ENCODE measurements at places on chromosomes 16 and 17.

- DNase-seq, result no peak
Observed at GRCh38 chr17:57782062-57782490, 37.0 kb upstream of the CCDC182 start.

DNA sequence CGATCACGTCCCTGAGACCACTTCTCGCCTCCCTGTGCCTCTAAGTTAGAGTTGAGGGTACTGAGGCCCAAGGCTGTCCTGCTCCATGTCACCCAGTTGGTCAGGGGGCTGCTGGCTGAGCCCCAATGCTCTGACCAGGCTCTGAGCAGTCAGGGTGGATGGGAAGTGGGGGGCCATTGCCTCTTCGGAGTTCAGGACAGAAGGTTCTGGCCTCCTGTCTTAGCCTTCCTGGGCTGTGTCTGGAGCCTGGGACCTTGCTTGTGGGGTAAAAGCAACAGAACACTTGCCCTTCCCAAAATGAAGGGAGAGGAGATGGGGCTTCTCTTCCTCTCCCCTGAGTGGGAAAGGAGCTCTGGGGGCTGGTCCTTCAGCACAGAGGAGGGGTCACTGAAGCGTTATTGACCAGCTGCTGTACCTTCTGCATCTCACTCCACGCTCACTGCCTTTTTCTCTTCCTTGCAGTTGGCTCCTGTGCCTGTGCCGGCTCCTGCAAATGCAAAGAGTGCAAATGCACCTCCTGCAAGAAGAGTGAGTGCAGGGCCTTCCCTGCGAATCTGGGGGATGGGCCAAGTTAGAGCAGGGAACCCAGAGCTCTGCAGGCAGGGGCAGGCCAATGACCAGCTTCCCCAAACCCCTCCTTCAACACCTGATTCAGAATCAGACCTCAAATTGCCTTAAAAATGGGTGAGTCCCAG is 580 bp downstream of the MT1X start:
- DNase-seq, result no peak

DNA sequence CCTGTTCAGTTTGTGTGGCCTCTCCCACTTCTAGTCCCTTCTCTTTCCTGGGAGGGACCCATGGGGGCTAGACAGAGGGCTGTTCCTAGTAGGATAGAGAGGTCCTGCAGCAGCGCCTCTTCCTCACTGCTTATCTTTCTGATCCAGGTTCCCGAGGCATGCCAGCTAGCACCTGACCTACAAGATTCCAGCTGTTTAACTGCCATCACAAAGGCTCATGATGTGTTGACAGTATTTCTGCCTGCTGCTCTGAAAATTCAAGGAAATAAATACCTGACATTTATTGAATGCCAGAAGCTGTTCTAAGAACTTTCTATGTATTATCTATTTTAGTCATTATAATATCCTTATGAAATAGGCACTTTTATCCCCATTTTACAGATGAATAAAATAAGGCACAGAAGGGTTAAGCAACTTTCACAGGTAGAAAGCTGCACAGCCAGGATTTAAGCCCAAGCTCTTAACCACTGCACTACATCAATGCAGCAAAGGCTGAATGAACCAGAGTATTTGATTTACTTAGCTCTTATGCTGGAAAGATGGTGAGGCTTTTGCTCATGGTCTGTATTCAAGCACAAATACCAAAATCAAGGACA is 38.8 kb downstream of the HEATR6 start:
- DNase-seq, result no peak

GRCh38 chr16:84117494-84117843 is 727 bp upstream of the MBTPS1 start:
- peak; percentile 47 for DNase-seq

- DNase-seq, result no peak
Observed at GRCh38 chr17:76735006-76735405, 2.1 kb downstream of the SRSF2 start.

DNA sequence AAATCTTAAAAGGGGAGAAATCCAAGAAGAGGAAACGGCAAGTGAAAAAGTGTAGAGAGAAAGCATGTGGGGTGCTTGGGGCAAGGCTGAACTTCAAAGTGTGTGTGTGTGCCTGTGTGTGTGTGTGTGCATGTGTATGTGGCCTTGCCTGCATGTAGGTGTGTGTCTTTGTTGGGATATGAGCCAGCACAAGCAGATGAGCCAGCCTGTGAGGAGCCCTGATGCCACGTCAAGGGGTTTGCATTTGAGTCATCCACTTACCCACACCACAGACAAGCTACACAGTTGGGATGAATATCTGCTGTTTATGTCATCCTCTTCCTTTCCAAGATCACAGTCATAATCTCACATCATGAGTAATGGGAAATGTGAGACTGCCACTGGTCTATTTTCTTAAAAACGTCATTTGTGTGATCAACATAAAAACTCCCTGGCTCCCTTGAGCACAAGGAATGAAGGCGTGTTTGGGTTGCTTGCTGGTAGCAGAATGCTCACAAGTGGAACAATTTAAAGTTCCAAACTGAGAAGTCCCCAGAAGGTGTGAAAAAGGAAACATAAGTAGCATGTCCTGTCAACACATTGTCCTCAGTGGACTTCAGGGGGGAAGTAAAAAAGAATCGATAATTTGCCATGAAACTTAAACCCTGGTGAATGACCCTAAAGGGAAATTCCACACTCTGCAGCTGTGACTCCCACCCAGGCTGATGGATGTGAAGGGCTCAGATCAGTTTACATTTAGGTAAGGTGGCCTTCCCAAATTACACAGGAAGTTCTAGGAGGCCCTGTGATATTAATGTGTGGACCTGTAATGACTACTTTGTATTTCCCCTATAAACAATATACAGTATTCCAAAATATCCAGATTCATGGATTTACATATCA is 14.7 kb downstream of the KCTD19 start:
- DNase-seq, result no peak

- no peak for DNase-seq
Observed at GRCh38 chr17:62862251-62862650, 54.1 kb upstream of the MARCHF10 start.

DNA sequence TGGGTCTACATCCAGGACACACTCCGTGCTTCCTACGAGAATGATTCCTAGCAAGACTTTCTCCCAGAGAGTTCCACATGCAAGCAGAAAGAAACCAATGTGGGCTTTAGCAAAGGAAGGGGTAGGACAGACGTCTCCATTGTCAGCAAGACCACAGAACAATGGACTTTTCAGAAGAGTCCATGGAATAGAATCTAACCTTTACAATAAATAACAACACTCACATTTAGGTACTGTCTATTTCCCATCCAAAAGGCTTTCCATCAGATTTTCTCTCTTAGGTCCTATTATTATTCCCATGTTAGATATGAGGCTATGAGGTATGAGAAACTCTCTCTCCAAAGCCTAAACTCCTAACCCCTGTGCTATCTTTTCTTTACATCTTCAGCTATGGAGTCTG is 360.9 kb downstream of the GRIN2A start:
- DNase-seq, result no peak

DNA sequence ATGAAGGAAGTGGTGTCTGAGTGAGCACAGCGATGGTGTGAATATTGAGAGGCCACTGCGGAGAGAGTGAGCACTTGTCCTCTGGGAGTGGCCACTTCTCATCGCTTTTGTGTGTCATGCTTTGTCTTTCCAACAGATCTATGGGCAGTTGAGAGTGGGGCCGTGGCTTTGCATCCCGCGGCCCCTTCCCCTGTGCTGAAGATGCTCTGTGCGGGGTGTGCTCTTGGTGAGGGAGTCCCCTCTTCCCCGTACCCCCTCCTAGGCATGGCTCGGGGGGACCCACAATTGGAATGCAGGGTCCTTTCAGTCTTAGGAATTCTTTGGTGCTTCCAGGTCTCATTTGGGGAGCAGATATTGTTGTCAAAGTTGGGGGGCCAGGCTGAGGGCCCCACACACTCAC is 197.3 kb upstream of the WSCD1 start:
- no peak for DNase-seq

DNA sequence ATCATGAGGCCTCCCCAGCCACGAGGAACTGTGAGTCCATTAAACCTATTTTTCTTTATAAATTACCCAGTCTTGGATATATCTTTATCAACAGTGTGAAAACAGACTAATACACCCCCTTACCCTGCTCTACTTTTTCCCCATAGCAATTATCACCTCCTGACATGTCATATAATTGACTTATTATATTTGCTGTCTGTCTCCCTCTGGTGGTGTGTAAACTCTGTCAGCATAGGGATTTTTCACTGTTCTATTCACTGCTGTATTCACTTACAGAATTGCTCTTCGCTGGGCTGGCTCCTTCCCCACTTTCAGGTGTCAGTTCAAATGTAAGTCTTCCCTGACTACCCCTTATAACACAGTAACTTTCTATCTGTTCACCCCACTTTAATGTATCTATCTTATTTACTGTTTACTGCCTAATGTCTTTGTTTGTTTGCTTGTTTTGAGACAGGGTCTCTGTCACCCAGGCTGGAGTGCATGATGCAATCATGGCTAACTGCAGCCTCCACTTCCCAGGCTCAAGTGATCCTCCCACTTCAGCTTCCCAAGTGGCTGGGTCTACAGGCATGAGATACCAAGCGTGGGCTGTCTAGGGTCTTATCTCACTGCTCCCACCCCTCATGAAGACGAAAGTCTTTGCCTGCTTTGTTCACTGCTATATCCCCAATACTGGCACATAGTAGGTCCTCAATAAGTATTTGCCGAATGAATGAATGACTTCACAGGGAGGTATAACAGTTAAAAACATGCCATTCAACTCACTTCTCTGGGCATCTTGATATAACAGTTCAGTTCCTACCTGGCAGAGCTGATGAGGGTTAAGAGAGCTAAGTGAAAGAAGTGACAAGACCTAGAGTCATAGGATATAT is 52.4 kb upstream of the CDH3 start:
- DNase-seq, result no peak

- DNase-seq, result no peak
Observed at GRCh38 chr16:12600536-12601256, 203.0 kb downstream of the CPPED1 start.

DNA sequence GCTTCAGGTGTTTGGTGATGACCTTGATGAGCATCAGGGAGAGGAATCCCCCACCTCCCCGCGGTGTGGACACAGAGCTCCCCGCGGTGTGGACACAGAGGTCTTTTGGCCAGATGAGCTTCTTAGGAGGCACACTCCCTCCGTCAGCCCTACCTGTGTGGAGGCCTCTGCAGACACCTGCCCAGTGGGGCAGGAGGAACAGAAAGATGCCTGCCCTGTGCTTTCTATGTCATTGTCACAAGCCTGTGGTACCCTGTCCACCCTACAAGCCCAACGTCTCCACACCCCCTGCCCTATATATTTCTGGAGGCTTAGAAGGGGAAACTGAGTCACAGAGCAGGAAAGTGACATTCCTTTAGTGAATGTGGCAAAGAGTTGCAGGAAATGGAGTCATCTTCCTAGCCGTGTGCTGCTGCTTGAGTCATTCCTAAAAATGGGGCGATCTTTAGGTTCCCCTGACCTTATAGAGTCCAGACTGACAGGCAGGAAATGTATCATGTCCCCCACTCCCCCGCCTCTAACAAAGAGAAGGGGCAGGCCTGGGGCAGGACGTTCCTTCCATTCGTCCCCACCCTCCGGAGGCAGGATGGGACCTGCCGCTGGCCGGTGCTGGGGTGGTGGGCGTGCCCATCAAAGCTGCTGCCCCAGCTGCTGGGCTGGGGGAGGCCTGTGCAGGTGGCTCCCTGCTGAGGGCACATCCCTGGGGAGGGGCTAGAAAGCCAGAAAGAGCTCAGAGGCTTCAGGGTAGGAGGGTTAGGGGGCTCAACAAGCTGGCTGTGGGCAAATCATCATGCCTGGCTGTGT is 1.0 kb upstream of the C16orf74 start:
- DNase-seq, result peak; percentile 64

- peak; percentile 36 for DNase-seq
Observed at GRCh38 chr17:38914741-38915638, 10.4 kb upstream of the LASP1NB start.
